Kasumi-1 (cell line): ENCODE measurements at places on chromosomes 7 and 10.

DNA sequence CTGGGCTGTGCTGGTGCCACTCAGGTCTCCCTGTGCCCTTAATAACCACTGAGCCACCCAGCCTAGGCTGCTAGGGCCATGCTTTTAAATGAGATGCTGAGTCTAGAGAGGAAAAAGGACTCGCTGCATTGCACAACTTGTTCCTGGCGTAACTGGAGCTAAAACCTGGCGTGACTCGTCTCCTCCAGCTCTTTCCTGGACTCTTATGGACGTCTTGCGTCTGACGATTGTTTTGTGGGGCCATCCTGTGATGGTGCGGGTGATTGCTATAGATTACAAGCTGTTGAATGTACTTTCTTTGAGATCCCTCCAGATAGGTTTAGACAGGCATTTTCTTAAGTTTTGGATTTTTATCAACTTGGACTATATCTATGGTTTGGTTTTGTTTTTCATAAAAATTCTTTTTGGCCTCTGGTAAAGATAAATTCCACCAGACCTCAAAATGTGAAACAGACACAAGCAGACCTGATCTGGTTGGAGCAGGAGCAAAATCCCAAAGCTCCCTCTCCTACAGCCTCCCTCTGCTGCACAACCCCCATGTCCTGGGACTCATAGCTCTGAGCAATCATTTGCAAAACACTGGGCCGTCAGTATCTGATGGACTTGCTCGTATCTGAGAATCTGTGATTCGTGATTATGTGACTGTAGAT, 230.3 kb downstream of the ARHGAP12 start:
- no peak for DNase-seq

DNA sequence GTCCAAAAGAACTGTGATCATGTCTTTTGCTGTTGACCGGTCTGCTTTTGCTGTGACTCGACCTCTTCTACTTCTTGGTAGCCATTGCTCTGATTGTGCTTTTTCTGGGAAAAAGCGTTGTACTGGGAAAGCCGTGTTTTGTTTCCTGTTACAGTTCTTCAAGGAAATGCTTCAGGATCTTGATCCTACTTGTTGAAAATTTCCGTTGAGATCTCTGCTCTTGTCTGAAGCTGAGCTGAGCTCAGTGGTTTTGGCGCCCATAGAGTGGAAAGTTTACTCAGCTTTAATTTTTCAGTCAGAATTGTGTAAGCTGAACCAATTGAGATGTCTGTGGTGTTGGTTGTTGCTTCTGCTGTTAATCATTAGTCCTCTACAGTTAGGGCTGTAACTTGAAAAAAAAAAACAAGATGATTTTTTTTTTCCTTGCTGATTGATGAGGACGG, 302.2 kb downstream of the CCDC3 start:
- no peak for DNase-seq

- no peak for DNase-seq
These were observed 68.0 kb downstream of the VOPP1 start for GRCh38 chr7:55504093-55504859.

DNA sequence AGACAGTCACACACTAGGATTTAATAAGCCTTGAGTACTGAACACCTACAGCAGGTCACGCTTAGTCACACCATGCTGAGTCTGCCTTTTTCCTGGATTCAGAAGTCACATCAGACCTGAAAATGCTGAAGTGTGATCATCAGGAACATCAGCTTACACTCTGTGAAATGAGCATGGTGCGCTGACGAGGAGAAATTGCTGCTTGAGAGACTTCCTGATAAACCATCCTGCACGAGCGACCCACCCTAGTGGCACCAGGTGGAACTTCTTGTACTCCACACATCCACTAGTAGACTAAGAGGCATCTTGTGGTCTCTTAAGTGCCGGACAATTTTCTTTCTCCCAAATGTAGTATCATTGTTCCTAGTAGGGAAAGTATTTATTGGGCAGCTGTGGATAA, 51.8 kb upstream of the MRLN start:
- peak; percentile 85 for DNase-seq

GRCh38 chr10:683448-684071, 5.9 kb downstream of the DIP2C start:
- DNase-seq: no peak

DNA sequence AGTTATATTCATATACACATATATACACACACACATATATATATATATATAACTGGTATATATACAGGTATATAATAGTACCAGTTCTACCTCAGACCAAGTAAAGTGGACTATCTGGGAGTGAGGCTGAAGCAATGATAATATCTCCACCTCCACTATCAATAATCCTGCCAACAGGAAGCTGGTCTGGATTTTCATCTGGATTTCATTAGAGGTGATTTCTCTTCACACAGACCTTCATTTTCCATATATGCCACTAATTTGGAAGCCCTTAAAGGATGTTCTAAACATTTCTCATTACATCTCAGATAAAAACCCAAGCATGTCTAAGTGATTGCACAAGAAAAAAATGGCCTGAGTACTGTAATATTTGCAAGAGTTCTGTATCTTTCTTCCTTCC, 1.7 kb upstream of the SLC35B4 start:
- DNase-seq: no peak

GRCh38 chr10:78357141-78358063, 323.7 kb downstream of the RPS24 start:
- no peak for DNase-seq

DNA sequence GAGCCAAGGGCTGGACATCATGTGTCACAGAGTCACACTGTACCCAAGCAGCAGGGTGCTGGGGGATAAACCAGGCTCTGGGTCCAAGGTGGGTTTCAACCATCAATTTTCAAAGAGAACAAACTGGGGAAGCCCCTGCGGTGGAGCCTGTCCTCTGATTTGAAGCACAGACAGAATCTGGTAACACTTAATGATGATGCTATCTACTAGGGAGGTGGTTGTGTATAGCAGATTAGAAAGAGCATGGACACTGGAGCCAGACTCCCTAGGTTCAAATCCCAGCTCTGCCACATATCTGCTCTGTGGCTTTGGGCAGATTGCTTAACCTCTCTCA, 204.9 kb upstream of the ZMIZ1 start:
- DNase-seq: no peak

DNA sequence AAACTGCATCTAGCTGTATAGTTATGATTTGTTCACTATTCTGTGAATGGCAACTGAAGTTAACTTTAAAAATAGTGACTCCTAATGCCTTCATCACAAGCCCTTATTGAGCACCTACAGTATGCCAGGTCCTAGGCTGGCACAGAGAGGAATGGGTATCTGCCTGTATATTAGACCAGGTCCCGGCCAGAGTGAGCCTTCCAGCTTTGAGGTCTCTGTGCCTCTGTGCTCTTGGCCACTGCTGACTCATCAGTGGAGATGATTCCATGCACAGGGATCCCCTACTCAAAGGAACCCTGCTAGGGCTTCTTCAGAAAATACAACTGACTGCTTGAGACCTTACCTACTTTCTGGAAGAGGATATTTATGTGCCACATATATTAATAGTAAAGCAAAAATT, 118.4 kb downstream of the GFRA1 start:
- DNase-seq: no peak

DNA sequence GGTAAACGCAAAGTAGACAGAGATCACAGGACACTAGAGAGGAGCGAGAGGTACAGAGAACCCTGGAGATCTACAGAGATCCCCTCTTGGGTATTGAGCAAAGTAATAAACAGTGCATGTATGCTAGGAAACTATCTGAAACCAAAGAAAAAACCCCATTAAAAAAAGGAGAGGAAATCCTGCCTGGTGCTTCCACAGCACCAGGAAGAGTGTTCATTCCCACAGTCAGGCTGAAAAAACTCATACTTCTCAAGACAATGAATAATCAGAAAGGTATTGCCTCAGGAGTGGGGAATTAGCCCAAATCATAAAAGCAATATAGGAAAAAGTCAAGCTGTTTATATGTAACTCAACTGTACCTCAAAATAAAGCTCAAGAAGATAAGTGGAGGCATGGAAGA, 59.1 kb downstream of the ANKRD26 start:
- no peak for DNase-seq

GRCh38 chr10:131806646-131807317, 94.0 kb upstream of the PPP2R2D start:
- no peak for DNase-seq

DNA sequence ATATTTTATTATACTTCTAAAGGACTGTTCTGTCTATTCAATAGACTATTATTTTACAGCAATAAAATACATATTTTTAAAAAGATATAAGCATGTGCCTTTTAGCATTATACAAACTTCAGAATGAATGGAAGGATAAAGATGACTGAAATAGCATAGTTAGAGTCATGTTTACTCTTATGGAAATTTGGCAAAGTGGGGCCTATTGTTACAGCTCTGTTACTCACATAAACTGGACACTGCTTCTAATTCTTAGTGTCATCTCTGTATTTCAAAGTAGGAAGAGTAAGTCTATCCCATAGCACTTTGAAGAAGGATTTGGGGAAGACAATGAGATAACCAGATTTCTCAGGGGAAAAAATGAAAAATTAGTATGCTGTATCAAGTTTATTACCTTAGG, 168.2 kb downstream of the SKAP2 start:
- no peak for DNase-seq

DNA sequence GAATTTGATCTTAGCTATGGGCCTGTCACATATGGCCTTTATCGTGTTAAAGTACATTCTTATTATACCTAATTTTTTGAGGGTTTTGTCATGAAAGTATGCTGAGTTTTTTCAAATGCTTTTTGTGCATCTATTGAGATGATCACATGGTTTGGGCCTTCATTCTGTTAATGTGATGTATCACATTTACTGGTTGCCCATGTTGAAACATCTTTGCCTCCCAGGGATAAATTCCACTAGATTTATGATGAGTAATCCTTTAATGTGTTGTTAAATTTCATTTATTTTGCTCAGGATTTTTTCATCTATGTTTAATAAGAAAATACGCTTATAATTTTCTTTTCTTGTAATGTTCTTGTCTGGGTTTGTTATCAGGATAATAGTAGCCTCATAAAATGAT, 442.0 kb downstream of the MDFIC start:
- DNase-seq: no peak

DNA sequence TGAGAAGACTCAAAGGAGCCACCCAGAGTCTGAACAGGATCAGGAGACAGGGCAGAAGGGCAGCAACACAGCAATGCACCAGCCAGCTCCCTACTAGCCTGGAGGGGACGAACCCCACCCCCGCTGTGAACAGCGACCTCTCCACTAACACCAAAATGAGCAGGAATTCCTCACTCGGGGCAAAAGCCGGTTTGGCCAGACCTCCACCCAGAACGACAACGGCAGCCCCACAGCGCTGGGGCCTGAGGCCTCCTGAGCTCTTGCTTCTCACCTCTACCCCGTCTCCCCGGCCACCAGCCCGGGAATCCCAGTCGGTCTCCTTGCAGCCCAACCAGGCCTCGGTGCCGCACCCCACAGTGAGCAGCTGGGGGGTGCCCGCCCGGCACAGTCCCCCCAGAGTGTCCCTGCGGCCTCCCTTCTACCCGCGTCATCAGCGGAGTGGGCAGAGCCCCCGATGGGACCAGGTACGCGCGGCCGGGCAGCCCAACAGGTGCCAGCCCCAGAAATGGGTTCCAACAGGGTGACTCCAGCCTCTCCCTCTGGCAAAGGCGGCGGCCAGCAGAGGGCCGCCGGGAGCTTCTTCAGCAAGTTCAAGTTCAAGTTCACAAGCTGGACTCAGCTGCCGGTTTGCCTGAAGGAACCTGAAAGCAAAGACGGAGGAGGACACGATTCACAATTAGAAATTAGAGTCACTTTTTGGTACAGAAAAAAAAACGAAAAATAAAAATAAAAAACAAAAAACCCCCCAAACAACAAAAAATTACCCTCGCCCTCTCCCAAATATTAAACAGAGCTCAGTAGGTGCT, 129.0 kb downstream of the MARCHF5 start:
- no peak for DNase-seq

- DNase-seq: no peak
These were observed 49.5 kb downstream of the TCERG1L start for GRCh38 chr10:131261890-131262475.

GRCh38 chr7:70557338-70557737, 574.6 kb upstream of the GALNT17 start:
- no peak for DNase-seq

GRCh38 chr10:103828107-103828506, 27.3 kb downstream of the SH3PXD2A start:
- DNase-seq: no peak

- no peak for DNase-seq
These were observed 612.4 kb downstream of the ANKRD7 start for GRCh38 chr7:118836933-118837332.

DNA sequence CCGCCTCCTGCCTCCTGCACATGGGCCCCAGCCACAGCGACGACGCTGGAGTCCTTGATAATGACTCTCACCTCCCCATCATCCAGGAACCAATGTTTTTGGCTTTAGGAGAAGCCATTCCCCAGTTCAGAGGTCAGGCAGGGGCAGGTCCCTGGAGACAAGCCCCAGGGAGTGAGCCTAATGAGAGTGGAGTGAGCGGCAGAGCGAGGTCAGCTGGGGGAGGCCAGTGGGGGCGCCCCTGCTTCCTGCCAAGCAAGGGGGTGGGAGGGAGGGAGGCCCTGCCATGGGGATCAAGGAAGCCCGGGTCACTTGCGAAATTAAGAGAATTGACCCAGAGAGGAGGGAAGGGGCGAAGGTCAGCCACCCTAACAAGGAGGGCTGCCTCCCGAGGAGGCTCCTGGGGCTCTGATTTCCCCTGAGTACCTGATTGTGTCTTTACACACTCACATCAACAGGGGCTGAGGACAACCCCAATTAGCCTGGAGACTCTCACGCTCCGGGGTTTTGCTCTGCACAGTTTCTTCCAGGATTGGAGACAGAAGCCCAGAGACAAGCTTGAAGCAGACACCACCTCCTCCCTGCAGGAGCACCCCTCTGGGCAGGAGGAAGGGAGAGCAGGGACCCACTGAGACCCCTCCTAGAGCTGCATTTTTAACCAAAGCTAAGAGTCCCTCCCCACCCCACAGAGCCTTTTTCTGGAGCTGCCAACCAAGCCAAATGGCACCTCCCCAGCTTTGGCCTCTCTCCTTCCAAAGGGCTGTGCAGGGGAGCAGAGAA, 112.1 kb downstream of the COL13A1 start:
- DNase-seq: no peak

DNA sequence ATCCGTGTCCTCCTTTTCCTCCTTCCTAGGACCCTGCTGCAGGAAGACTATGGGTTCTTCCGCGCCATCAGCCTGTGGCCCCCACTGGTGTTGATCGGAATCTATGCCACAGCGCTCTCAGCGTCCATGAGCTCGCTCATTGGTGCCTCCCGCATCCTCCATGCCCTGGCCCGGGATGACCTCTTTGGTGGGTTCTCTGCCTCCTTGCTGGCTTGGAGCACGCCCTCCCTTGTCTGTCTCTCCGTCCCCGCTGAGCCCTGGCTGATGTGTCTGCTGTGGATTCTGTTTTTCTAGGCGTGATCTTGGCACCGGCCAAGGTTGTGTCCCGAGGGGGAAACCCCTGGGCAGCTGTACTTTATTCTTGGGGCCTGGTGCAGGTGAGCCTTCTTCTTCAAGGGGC, 7.3 kb upstream of the TRIP6 start:
- DNase-seq: no peak

- no peak for DNase-seq
These were observed 231.9 kb downstream of the MAD1L1 start for GRCh38 chr7:2000746-2001321.

GRCh38 chr7:32061346-32061745, 8.9 kb downstream of the PDE1C start:
- no peak for DNase-seq
